Activated CD4-positive, alpha-beta memory T cell treated with anti-CD3 and anti-CD28 coated beads for 36 hours (primary cell): ENCODE measurements at places on chromosomes 7 and 10. TPM values are rescaled to one million over a fixed set of nuclear protein-coding genes. Genes with fewer than 3 reads are reported as not detected.

MRPS33 gene
- 95.4 TPM for total RNA-seq

DNA sequence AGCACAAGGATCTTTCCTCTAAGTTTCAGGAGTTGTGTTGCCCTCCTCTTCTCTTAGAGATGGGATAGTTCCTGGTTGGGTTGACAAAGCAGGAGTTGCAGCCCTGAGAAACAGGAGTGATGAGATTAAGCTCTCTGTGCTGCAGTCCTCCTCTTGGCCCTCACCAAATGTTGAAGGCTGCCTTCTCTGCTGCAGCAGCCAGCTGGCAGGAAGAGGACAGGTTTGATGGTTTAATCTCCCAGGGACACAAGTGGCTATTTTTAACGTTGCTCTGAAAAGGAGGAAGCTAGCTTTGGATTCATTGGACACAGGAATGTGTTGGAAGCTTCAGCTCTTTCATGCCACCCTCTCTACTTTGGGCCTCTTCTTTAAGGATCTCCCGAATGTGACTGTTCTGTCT, 9.4 kb downstream of the STRIP2 start:
- no peak for DNase-seq
- H3K4me3 ChIP-seq: no peak overlapping the region
- H3K4me1 ChIP-seq: peaks cover 22% of the 10 kb centered on the region
- peaks cover 79% of the 10 kb centered on the region for H3K36me3 ChIP-seq
- no peaks in the 10 kb centered on the region for H3K27me3 ChIP-seq

- H3K4me3 ChIP-seq: no peak overlapping the region
- no peaks in the 10 kb centered on the region for H3K36me3 ChIP-seq
- no peaks in the 10 kb centered on the region for H3K4me1 ChIP-seq
- H3K27ac ChIP-seq: no peak overlapping the region
- no peak for DNase-seq
Measured at GRCh38 chr7:154858836-154859537, 143.9 kb downstream of the PAXIP1 start.

DNA sequence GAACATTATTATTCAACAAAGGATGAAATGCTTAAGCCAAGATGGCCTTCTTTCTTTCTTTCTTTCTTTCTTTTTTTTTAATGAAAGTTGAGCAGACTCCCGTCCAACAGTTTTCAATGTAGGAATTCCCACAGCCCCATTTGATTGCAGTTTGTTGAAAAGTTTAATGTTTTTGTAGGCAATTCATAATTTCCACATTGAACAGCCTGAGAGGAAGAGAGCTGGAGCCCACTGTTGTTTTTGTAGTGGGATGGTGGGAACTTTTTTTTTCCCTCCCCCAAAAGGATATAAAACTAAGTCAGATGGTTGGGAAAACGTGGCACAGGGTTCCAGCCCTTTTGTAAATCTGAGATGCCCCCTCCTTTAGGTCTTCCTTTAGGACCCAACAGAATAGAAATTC, 86.6 kb downstream of the TCF7L2 start:
- no peaks in the 10 kb centered on the region for H3K4me1 ChIP-seq
- H3K36me3 ChIP-seq: no peaks in the 10 kb centered on the region
- no peak for DNase-seq

DNA sequence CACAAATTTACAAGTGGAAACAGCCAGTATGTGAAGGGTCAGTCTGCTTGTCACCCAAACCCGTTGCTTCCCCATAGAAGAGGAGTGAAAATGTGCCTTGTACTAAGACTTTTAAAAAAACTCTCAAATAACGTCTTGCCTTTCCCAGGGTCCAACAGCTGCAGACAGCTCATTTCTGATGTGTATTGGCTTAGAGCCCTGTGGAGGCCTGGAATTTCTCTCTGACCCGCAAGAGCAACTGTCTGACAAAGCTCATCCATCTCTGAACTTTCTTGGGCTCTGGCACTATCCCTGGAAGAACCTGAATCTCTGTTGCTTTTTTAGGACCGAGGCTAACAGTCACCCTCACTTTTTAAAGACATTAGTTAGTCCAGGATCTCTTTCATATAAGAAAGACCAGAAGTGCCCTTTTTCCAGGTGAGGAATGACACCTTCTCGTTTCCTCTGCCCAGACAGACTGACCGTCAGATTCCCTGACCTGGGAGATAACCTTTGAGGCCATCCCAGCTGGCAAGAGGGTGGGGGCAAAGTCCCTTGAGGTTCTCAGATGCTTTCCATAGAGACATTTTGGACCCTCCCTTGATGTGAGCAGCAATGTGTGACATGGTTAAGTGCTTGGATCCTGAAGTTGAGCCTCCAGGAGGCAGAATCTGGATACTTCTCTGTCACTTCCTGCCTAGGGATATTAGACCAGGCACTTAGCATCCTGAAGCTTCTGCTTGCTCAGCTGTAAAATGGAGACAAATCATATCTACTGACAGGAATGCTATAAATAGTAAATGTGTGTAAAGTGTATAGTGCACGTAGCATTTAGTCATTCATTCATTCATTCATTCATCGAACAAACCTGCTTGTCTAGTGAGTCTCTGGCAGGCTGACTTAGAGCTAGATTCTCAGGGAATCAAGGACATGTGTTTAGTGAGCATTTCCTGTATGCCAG, 4.5 kb upstream of the NODAL start:
- no peak overlapping the region for H3K27ac ChIP-seq
- H3K36me3 ChIP-seq: no peaks in the 10 kb centered on the region
- H3K4me1 ChIP-seq: peaks cover 7% of the 10 kb centered on the region
- DNase-seq: no peak
- H3K4me3 ChIP-seq: no peak overlapping the region

- H3K4me3 ChIP-seq: no peak overlapping the region
- H3K27me3 ChIP-seq: peaks cover 2% of the 10 kb centered on the region
- H3K4me1 ChIP-seq: no peaks in the 10 kb centered on the region
- H3K36me3 ChIP-seq: no peaks in the 10 kb centered on the region
Measured at GRCh38 chr7:116810267-116811116, 51.9 kb upstream of the CAPZA2 start.

DNA sequence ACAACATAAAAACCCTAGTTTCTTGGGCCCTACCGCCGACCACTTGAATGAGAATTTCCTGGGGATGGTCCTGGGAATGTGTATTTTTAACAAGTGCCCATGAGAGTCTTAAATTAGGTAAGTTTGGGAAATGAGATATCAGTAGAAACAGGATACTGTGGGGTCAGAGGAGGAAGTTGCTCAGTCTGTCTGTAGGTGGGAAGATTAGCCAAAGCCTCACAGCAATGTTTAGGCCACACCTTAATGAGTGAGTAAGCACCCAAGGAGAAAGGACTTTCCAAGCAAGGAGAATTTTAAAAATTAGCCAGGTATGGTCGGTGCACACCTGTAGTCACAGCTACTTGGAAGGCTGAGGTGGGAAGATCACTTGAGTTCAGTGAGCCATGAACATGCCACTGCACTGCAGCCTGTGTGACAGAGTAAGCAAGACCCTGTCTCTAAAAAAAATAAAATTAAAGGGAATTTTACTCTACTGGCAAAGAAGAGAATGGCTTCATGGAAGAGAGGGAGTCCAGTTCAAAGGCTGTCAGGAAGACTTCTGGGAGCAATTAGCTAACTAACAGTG, 31.9 kb downstream of the PAPSS2 start:
- no peaks in the 10 kb centered on the region for H3K36me3 ChIP-seq
- H3K4me3 ChIP-seq: no peak overlapping the region
- no peak for DNase-seq

- no peaks in the 10 kb centered on the region for H3K4me1 ChIP-seq
- H3K36me3 ChIP-seq: no peaks in the 10 kb centered on the region
- peaks cover 3% of the 10 kb centered on the region for H3K27me3 ChIP-seq
Measured at GRCh38 chr10:22980822-22981221, 53.0 kb downstream of the ARMC3 start.

- no peaks in the 10 kb centered on the region for H3K27me3 ChIP-seq
- no peak overlapping the region for H3K27ac ChIP-seq
- H3K4me3 ChIP-seq: no peak overlapping the region
- H3K4me1 ChIP-seq: no peaks in the 10 kb centered on the region
Measured at GRCh38 chr7:132161533-132161915, 414.7 kb downstream of the PLXNA4 start.

DNA sequence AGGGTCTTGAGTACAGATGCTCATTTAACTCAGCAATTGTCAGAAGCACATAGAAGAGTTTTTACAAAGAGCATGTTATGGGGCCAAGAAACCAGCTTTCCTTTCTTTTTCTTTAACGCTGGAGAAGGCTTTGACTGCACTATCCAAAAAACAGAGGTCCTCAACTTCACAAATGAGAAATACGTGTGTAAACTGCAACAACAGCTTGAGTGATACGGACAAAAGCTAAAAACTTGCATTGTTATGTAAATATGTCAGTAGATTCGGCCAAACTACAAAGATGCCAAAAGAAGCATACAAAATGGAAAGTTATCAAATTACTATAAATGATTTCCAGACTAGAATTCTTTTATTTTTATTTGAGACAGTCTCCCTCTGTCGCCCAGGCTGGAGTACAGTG, 62.4 kb upstream of the C10orf90 start:
- H3K4me3 ChIP-seq: no peak overlapping the region
- DNase-seq: no peak
- H3K27ac ChIP-seq: no peak overlapping the region
- H3K36me3 ChIP-seq: no peaks in the 10 kb centered on the region

DNA sequence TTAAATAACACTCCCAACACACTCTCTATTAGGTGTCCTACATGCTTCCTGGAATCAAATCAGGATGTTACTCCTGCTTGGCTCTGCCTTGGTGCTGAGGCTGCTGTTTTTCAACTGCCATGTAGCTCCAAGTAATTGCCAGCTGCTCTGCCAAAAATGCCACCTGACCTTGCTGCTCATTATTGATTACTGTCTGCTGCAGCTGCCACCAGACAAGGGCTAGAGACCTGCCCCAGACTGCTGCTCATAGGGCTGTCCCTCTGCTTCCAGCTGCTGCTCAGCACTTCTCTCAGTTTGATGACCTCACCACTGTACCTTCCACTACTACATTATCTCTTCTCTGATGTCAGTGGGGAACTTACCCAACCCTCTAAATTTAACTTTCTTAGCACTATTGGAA, 102.5 kb downstream of the PCLO start:
- H3K36me3 ChIP-seq: no peaks in the 10 kb centered on the region
- H3K27ac ChIP-seq: no peak overlapping the region
- H3K27me3 ChIP-seq: no peaks in the 10 kb centered on the region
- H3K4me1 ChIP-seq: no peaks in the 10 kb centered on the region
- H3K4me3 ChIP-seq: no peak overlapping the region
